ENCODE measurements at places on chromosomes 13 and 19.

DNA sequence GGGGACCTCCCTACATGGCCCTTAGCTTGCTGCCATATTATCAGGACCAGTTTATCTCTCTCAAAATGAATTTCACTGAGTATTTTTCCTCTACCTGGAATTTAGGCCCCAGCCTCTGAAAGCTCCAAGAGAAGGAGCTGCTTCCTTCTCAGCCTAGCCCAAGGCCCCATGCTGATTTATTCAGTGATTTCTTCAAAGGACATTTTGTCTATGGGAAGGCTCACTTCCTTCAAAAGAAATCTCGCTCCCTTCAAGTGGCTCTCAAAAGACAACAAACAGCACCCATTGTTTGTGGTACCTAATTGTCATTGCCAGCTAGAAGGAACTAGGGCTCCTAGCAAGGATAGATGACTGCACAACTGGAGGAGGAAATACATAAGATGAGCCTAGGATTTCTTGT lies 172.4 kb downstream of the SLC7A1 start:
- no peak for DNase-seq

DNA sequence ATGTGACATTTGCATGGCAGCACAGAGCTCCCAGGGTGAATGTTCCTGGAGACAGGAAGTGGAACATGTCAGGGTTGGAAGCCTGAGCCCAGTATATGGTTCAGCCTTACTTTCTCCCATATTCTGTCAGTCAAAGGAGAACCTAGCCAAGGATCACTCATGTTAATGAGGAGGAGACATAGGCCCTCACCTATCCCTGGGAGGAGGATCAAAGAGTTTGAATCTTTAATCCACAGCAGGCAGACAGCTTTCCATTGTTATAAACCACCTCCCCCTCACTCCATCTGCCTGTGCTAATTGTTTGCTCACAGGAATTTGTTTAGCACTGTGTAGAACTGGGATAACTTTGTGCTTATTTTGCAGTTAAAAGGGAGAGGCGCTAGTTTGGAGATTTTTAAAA lies 1069.1 kb downstream of the EFNB2 start:
- no peak for DNase-seq

- no peak for DNase-seq
Measured at GRCh38 chr19:31553112-31553845, 204.0 kb upstream of the TSHZ3 start.

DNA sequence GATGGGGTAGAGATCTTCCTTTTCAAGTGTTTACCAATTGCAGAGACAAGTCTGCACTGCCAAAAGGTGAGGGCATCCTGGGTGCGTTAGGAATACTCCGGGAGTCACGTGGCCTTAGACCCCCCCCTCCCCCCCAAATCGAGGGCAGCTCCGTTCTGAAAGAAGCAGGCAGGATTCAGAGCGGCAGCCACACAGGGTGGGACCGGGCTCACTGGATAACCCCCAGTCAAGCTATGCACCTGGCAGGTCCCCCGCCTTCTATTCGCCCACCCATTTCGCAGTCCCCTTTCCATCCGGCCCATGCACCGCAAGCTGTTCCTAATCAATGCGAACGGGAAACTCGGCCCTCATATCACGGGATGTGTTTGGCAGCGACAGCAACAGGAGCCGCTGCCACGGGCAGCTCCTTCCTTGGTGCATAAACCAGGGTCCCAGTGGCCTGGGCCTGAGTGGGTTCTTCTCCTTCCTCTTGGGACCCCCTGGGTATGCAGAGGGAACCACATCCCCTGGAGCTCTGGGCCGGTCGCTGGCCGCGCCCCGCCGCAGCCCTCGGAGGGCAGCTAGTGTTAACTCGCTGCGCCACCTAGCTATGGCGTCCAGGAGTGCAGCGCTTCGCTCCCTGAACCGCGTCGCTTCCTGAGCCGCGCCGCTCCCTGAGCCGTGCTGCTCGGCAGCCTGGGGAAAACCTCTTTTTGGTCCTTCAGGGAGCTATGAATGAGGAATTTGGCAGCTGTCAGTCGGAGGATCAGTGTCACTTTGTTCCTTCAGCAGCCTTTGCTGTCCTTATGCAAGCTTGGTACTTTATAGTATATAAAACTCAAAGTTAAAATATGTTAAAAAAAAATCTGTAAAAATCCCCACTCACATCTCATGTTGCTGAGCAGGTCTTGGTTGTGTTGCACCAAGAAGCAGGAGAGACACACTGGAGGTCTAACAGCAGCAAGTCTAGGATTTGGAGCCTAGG lies 41.4 kb downstream of the LYL1 start:
- DNase-seq, result no peak

DNA sequence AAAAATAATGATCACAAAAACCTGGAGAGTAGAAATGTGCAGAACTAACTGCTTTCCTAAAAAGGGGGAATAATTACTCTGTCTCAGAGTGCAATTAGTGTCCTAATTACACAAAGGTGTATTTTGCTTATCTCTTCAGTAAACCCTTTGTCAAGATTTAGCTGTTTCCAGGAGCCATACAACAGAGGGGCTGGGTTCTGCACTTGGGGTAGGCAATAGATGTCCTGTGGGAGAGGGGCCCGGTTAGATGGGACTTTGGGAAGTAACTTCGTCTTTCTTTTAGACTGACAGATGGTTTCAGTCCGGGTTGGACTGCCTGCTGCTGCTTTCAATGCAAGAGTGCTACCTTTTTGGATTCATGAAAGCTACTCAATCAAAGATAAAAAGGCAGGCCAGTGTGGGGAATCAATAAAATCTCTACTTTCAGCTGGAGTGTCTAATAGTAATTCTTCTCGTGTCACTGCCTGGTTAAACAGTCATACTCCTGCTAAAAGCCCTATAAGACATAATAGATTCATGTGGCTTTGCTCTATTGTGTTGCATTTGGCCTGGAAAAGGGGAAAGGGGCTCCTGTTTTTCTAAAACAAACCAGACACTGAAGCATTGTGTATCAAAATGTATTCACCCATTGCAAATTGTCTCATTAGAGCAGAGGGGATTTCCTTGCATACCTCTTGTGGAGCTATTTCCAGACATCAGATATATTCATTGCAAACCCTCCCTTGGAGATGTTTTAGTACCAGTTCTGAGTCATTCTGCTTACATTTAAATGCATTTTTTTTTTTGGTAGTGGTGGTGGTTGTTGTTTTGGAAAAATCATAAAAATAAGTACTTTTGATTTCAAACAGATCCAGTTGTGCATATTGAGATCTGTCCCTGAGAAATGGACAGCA lies 83.3 kb upstream of the PCDH8 start:
- DNase-seq, result no peak

DNA sequence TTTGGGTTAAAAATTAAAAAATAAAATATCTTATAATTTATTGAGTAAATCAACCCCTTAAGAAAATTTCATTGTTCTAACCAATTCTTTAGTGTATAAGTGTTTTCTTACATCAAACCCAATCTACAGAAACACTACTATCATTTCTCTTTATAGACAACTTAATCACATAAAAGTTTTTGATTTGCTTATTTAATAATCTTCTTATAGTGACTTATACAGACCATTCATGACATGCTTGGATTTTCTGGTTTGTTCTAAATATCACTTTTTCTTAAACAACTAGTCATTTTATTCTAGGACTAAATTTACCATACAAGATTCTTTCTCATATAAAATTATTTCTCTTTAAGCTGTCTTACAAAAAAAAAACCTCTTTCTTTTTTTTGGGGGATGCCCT lies 27.3 kb upstream of the ZSCAN5A start:
- no peak for DNase-seq

DNA sequence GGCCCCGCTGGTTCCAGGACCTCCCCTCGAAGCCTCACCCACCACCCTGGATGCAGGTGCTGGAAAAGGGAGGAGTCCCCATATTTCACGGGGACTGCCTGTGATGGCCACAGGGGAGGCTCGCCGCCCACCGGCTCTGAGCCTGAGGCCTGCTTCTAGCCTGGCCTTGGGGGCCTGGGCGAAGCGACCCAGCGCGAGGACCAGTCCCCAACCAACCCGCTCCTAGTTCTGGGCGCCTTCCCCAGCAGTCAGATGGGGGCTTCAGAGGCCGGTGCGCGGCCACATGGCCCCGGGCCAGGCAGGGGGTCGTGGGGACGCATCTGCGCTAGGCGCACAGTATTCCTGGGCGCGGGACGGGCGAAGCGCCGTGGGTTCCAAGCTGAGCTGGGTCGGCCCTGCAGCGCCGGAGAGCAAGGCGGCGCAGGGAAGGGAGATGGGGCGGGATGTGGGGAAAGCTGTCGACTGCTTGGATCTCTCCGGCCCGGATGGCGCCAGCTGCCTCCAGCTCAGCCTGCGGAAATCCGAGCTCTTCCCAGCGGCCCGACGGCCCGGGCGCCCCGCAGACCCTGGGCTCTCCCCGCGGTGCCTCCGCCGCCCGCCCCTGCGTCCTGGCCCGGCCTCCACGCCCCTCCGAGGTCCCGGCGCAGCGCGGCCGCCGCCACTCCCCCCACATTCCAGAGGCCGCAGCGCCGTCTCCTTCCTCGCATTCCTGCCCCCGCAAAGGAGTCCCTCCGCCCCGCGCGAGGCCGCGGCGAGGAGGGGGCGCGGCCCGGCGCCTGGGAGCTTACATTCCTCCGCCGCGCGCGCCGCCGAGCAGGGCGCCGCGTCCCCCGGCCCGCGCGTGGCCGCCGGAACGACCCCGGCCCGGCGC lies at the start of gene WTIP:
Gene WTIP, plus strand, starts transcription at position 788 of the 871 bp plus-strand sequence. CDS start 217 bp downstream, outside the sequence.
- DNase-seq, result peak; percentile 66

GRCh38 chr13:112072534-112073244 lies 5.7 kb downstream of the SOX1 start:
- no peak for DNase-seq

- DNase-seq, result no peak
Measured at GRCh38 chr19:46016426-46017094, 6.3 kb downstream of the PGLYRP1 start.

GRCh38 chr13:59510386-59510785 lies 653.3 kb downstream of the DIAPH3 start:
- no peak for DNase-seq

GRCh38 chr19:1407528-1408299 lies at the start of gene DAZAP1:
Gene DAZAP1 (plus strand): TSS chr19:1407586. CDS start chr19:1407774, 188 bp downstream.
- no peak for DNase-seq

DNA sequence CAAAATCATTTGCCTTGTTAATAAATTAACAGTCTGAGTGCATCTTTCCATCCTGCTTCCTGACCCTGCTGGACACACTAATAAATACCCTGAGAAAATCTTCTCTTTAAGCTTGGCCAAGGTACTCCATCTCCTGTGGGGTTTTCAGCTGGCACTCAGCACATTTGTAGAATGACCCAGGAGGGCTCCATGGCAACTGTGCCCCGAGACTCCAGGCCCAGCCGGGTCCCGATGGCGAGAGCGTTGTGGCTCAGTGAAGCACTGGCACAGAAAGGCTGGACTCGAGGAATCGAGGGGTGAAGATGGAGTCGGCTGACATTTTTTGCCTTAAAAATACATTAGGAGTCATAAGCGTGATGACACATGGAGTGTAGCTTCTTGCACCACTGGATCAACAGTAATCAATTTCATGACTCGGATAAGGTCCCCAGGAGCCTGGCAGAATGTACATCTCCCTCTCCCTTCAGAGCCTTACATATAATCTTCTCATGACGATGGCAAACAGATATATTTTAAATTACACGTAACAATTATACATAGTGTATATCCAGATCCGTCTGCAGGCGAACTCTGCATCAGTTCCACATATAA lies 85.4 kb downstream of the SLC7A1 start:
- DNase-seq, result no peak

DNA sequence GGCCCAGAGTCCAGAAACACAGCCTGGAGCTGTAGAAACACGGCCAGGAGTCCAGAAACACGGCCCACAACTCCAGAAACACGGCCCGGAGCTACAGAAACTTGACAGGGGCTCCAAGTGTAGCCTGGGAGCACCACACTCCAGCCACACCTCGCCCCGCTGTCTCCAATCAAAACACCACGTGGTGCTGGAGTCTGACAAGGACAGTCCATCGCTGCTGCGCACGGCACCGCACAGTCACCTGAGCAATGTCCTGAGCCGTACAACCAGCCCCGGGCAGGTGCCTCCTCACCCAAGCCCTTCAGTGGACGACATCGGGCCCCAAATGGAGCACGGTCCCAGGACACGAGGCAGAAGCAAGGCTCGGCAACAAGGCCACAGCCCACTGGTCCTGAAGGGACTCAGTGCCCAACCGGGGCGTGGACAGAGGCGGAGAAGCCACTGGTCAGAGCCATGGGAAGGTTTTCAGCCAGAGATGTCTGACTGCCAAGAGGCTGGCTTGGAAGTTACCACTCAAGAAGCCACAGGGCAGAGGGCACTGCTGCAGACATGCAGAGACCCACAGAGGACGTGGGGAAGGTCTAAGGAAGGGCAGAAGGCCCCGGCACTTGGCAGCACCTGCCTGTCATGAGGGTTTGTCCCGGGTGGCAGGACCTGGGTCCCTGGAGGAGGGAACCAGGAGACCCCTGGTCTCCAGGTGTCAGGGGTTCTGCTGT lies 19.7 kb upstream of the PLPP2 start:
- DNase-seq, result no peak

DNA sequence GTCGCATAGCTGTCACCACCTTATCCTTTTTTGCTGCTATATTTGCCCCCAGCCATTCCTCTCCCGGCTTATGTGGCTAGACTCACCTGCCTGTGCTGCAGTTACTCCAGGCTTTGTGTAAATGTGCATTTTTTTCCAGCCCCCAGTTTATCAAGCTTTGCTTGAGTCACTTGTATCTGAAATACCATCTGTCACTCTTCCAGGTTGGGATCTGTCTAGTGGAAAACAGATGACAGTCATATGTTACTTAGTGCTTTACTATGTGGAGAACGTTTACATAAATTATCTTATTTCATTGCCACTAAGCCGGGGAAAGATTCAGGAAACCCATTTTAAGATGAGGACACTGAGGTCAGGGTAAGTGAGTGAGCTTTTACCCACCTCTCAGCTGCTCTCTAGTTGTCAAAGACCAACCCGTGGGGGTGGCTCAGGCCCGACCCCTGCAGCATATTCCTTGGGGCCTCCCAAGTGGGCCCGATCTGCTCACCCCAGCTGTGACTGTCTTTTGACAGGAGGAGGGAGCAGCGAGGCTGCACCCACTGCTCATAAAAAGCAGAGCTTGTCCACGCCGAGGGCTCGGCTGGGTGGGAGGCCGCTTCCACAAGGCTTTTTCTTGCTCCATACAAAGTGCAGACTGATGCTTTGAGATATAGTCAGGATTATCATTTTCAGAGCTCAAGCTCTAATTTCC lies 7.2 kb downstream of the GJB2 start:
- no peak for DNase-seq

DNA sequence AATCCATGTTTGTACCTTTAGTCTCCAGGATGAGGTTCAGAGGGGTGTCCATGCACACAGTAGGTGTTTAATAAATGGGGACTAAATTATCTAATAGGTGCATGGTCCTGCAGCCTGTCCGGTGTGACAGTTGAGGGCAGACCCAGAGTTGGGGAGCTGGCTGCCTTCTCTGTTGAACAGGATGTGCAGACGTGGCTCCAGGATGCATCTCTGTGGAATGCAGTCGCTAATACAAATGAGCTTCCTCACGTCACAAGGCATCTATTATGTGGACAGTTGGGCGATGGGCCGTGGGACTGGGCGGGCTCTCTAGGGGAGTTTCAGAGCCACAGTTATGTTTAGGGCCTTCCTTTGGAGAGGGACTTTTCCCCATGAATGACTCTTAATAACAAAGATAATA lies 71.0 kb downstream of the SIPA1L3 start:
- peak; percentile 39 for DNase-seq

- peak; percentile 76 for DNase-seq
Measured at GRCh38 chr19:4575267-4576015, 16.0 kb upstream of the SEMA6B start.
